ENCODE measurements at places on chromosomes 1 and 21.

DNA sequence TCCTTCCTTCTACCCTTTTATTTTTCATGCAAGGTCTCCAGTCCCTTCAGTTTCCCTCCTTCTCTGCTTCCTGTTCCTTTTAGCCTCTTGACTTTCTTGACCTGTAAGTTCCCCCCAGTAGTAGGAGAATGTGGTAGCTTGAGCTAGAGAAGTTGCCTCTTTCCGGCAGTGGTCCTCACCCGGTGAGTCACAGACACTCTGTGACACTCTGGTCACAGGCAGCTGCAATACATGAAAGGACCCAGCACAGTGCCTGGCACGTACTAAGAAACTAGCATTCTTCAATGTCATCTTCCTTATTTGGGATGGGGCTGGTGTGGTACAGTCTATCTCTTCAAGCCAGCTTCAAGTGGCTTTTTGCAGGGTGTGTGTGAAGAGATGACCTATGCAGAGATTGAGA lies 16.0 kb downstream of the PFKFB2 start:
- no peak for DNase-seq

- no peak for DNase-seq
Measured at GRCh38 chr1:203703586-203703985, 61.4 kb upstream of the LAX1 start.

- peak; percentile 39 for DNase-seq
Measured at GRCh38 chr1:101219924-101220870, 16.6 kb upstream of the S1PR1 start.

GRCh38 chr1:153251562-153251961 lies 7.9 kb upstream of the LORICRIN start:
- no peak for DNase-seq

GRCh38 chr1:18528616-18529015 lies 47.9 kb downstream of the KLHDC7A start:
- DNase-seq, result no peak

All from hypothalamus (tissue), 51 donors.